Calu3 (cell line): ENCODE measurements at places on chromosomes 6 and 20. TPM values are rescaled to one million over a fixed set of nuclear protein-coding genes. Genes with fewer than 3 reads are reported as not detected.

- DNase-seq: no peak
These were observed 49.9 kb upstream of the TAB2 start for GRCh38 chr6:149267513-149268043.

- DNase-seq: no peak
These were observed 65.0 kb upstream of the MOCS1 start for GRCh38 chr6:39999006-39999867.

- no peak for DNase-seq
These were observed 566.5 kb upstream of the AGPAT4 start for GRCh38 chr6:161840380-161840779.

DNA sequence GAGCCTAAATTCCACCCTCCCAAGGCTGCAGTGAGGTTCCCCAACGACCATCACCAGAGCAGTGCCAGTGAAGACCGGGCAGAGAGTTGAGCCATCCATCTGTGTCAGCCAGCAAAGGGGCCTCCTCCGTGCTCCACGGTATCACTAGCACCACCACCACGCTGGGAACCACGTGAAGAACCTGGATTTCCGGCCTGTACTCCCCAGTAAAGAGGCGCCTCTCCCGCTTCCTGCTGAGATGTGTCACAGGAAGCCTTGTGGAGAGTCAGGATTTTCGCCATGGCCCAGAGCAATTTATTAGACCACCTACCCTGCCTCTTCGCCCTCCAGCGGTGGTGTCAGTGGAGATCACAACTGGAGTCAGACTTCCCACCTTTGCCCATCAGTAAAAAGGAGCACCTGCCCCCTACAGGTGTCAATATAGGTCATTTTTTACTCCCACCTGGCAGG lies 28.8 kb downstream of the CPXM1 start:
- no peak for DNase-seq

DNA sequence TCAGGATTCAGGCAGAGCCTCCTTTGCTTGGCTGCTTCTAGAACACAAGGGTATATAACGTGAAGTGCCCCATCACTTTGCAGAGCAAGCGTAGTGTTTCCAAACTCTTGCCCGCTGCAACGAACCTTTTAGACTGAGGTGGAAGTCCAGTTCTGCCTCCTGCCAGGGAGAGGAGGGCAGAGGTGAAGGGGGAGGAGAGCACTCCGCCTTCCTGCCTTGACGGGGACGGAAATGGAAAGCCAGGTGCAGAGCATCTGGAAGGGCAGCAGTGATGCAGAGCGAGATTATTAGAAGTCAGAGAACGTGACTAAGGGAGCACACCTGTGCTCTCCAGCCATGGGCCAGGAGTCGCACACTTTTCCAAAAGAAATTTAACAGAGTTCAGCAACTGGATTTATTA lies 63.4 kb downstream of the RREB1 start:
- no peak for DNase-seq

DNA sequence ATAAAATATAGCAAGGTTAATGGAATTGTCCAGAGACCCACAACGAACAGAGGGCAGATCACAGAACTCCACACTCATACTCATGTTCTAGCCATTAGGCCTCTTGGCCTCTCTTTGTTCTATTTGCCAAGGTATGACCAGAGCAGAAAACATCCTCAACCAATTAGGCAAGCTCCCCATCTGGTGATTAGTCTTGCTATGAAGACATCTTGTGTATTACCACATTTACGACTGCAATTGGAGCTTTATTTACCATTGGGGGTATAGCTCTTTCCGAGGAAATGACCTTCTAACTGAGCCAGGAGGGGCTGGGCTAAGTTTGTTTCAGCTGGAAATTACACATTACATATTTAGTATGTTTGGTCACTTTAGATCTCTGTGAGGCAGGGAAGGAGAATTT lies 593.9 kb downstream of the CD109 start:
- no peak for DNase-seq

DNA sequence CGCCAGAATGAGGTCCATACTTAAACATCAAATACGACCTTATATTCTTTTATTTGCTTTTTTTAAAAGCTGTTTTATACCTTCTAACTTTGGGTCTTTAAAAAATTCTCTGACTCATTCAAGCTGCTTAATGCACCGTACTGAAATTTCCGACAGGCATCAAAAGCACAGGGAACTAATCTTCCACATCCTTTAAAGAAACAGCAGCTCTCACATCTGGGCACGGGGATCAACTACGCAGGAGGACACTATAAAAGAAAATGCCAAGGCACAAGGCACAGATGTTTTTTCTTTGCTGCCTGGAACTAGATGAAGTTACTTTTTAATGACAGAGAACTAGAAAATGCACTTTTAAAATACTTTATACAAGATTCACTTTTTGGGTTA lies 112.4 kb upstream of the ARG1 start:
- no peak for DNase-seq

GRCh38 chr20:17863577-17864292 lies 104.9 kb downstream of the SNX5 start:
- no peak for DNase-seq

DNA sequence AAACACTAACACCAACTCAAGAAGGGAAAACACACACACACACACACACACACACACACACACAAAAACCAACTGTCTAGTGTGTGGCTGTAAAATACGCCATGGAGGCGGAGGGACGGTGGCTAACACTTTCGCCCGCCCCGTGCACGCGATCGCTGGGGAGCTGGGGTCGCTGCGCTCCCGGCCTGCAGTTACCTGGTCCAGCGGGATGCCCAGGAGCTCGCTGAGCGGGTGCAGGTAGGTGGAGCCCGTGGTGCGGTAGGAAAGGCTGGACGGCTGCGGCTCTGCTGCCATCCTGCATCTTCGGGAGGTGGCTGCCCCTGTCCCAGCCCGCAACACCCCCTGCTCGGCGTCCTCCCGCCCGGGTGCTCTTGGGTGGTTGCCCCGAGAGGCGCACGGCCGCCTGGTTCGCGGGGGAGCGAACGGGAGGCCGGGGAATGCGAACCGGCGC lies 303 bp downstream of the MBOAT1 start:
- DNase-seq: peak; percentile 82

DNA sequence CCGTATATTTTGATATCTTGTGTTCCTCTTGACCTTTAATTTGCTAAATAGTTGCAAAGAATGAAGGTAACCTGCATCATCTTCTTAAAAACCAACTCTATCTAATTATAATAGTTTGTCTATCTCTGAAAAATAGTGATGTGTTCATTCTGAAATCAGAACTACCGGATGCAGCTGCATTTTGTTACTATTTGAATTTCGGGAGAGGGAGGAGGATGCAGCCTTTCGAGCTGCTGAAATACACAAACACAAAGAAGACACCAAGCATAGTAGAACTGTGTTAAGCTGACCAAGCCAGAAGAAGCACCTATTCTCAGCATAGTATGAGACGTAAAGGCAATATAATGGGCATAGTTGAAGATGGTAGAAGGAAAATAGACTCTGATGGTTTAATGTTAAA lies 33.1 kb downstream of the PTPN1 start:
- no peak for DNase-seq

GRCh38 chr6:112626468-112627082 lies 279.4 kb downstream of the RFPL4B start:
- DNase-seq: no peak

DNA sequence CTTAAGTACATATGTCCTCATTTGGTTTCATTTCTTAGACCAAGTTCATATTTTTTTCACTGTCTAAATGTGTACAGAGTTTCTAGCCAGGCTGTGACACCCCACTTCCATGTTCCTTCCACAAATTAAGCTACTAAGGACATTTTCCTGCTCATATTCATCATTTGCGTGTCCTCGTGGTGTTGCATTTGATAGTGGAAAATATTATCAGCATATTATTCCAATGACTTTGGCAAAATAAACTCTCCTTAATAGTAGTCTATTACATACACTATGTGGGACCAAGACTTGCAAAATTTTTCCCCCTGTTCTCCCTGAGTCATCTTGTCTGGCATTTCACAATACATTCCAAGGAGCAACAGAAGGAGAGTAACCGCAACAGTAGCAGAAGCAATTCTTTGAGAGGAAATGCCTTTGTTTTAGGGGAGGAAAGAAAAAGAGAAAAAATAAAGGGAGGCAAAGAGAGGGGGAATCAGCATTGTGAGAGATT lies 599.2 kb downstream of the COL12A1 start:
- peak; percentile 4 for DNase-seq

GRCh38 chr6:30813631-30814145 lies 69.3 kb upstream of the IER3 start:
- no peak for DNase-seq

DNA sequence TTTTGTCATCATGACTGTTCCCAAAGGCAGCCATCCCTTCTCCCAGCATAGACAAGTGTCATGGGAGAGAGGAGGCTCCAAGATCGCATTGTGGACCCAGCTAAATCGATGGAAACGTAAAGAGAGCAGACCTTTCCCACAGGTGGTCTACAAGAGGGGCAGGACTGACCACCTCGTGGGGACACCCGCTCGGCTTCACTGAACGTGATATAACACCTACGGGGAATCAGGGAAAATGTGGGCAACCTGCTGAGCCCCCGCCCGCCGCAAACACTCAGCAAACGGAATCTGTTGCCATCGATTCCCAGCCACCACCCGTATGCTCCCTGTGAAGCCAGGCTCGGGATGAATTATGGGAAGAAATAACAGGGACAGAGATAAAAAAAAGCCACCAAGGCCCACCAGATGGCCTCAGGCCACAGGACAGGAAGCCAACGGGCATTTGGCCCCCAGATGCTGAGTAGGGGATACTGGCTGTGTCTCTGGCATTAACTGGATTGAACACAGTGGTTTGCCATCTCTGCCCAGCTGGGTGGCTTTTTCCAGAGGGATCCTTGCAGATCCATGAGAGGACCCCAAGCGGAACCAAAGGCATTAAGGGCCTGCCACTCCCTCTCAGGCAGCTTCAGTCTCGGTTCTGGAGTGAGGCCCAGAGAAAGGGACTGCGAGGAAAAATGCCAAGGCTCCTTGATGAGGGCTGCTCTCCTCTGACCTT lies 44.4 kb downstream of the BMP7 start:
- DNase-seq: no peak

DNA sequence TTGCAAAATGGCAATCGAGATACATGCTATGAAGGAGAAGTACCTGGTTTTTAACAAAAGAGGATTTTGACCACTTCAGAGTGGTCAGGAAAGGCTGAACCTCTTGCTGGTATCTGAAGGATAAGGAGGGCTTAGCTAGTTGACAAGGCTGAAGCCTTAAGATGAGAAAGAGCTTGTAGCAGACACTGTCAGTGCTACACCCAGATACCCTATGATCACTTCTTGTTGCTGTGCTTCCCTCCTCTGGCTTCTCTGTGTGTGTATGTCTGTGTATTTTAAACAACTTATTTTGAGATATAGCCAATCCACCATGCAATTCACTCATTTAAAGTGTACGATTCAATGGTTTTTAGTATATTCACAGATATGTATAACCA lies 38.9 kb upstream of the TGM2 start:
- DNase-seq: no peak

DNA sequence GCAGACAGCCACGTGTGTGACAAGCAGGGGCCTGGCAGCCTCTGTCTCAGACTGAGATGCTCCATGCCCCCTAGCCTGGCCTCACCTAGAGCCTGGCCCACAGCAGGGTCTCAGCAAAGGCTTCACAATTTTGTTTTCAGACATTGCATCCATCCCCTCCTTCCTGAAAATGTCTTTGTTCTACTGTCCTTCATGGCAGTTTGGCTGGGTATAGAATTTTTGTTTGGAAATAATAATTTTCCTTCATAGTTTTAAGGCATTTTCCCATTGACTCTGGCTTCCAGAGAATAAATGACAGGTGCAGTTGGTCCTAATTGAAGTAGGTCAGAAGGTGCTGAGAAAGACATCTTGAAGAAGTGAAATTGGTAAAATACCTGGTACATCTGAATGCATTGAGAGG lies 216.2 kb downstream of the EYA2 start:
- no peak for DNase-seq

GRCh38 chr6:116307001-116307400 lies 27.3 kb upstream of the TSPYL1 start:
- no peak for DNase-seq

GRCh38 chr6:31116661-31117385 lies 2.2 kb downstream of the PSORS1C1 start:
- DNase-seq: no peak

DNA sequence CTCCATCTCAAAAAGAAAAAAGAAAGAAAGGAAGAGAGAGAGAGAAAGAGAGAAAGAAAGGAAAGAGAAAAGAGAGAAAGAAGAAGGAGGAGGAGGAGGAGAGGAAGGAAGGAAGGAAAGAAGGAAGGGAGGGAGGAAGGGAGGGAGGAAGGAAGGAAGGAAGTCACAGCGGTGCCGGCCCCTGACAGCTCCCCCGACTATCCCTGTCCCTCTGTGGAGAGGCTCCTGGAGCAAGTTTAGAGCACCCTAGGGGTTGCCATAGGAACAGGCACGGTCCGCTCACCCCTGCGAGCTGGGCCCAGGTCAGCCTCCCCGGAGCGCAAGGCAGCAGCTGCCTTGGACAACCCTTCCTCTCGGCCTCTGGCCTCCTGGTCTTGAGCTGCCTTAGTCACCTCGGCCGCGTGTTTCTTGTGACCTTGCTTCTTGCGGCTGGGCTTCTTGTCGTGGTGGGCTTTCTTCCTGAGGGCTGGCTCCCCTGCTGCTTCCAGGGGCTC lies 6.8 kb downstream of the BNIP5 start:
- no peak for DNase-seq

- DNase-seq: no peak
These were observed 37.3 kb downstream of the IPCEF1 start for GRCh38 chr6:154319231-154319858.

DNA sequence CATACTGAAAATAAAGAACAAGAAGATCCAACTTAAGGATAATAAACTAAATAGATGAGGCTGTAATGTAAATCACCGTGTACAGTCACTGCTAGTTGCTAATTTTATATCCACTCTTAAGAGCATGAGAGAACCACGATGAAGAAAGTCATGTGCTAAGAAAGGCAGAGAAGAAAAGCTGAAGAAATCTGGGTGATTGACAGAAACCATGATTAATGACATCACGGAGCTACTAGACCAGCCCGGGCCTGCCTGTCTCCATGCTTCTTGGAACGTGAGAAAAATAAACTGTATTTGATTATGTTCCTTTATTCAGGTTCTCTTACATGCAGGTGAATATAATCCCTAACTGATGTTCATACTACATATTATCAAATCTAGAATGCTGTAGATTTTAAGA lies 84.2 kb upstream of the E2F3 start:
- no peak for DNase-seq

- DNase-seq: no peak
These were observed 31.0 kb downstream of the E2F3 start for GRCh38 chr6:20432692-20433091.

TRIM15 gene
- 11.8 and 13.5 TPM in 2 replicates for total RNA-seq

C6orf52 gene
- not detected in 2 replicates for total RNA-seq

SALL4 gene
- 7.6 and 9.5 TPM in 2 replicates for total RNA-seq

RAB44 gene
- not detected in 2 replicates for total RNA-seq
